ENCODE measurements at places on chromosomes 16 and 17.

- no peak for DNase-seq
These were observed 146.1 kb downstream of the IRF8 start for GRCh38 chr16:86044881-86045590.

GRCh38 chr17:5785867-5786509 lies 201.7 kb upstream of the NLRP1 start:
- DNase-seq = peak; percentile 74

GRCh38 chr16:54344646-54345630 lies 58.4 kb upstream of the IRX3 start:
- no peak for DNase-seq

DNA sequence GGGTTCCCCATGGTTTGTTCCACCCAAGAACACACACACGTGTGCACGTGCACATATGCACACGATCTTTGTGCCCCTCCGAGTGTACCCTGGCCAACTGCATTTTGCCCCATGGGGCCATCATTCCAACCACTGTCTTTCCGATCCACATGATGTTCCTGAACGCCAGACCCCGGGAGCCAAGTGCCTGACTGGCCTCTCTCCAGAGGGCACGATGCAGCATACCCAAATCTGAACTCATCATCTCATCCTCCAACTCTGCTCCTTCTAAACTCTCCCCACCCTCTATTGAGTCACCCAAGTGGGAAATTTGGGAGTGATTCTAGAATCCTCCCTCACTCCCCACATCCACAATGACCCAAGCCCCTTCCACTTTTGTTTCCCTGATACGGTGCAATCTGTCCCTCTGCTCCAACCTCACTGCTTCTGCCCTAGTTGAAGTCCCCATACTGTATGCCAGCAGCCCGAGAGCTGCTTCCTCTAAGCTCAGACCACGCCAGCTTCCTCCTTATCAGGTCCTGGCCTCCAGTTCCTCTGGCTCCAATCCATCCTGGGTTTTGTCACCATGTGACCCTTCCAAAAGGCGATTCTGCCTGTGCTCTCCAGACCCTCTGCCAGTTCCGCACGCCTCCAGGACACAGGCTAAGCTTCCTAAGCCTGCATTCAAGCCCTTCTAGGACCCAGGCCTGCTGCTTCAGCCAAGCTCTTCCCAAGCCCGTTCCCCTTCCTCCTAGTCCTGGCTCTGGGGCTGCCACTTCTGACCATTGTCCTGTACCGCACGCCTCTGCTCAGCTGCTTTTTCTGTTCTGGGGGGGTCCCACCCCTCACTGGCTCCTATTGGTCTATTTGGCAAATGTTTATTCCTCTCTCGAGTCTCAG lies 10.1 kb upstream of the TMEM208 start:
- DNase-seq = no peak

GRCh38 chr17:83012868-83013778 lies 66.3 kb upstream of the METRNL start:
- peak; percentile 92 for DNase-seq

DNA sequence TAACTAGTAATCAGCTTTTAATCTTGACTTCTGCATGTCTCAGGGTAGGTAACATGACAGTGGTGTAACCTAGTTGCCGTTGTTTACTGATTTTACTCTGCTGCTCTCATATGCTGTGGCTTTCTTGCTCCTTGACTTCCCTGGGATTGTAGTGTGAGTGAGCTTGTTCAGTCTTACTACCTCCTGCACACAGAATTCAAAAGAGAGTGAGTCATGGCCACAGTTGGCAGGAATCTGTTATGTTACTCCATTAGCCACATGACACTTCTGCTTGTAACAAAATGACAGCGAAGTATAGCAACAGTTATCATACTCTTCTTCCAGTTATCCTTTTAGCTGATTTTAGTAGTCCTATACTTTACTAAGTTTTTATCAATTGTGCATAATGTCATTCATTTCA lies 18.8 kb downstream of the TNRC6A start:
- peak; percentile 91 for DNase-seq

DNA sequence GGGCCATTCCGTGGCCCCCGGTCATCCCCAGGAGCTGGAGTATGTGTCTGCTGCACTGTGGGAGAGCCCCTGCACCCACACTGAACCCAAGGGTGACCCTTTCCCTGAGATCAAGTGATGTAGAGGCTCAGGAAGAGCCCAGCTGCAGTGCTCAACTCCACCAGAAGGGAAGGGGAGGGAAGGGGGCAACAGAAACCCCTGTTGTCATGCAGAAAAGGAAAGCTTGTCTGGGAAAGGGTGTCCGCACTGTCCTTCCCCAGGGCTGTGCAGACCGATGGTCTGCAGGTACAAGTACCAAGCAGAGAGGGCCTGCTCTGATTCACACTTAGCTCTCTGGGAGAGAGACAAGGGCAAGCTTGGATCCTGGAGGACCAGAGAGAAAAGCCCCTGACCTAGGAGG lies 45.7 kb upstream of the TOB1 start:
- no peak for DNase-seq
